HAP-1 (cell line): ENCODE measurements at places on chromosomes 16 and 17.

GRCh38 chr17:80498242-80498919 is 22.0 kb upstream of the NPTX1 start:
- DNase-seq, result no peak

GRCh38 chr17:50382931-50383330 is 9.9 kb downstream of the EME1 start:
- no peak for DNase-seq

DNA sequence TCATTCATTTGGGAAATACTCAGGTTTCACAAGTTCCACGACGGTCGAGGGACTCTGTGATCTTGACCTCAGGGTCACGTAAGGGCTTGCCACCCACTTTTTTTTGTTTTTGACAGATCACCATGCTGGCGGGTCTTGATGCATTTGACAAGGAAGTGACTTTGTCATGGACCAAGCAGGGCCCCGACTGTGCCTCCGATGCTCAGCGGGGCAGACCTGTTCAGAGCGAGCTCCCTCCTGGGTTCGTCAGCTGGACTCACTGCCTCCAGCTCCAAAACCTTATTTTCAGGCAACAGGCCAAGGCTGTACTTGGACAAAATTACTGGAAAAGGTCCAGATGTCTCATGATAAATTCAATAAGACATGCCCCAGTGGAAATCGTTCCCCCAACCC is 9.0 kb upstream of the CLEC18A start:
- no peak for DNase-seq

- DNase-seq, result peak; percentile 20
Measured at GRCh38 chr17:28968231-28968913, 17.1 kb upstream of the PHF12 start.

DNA sequence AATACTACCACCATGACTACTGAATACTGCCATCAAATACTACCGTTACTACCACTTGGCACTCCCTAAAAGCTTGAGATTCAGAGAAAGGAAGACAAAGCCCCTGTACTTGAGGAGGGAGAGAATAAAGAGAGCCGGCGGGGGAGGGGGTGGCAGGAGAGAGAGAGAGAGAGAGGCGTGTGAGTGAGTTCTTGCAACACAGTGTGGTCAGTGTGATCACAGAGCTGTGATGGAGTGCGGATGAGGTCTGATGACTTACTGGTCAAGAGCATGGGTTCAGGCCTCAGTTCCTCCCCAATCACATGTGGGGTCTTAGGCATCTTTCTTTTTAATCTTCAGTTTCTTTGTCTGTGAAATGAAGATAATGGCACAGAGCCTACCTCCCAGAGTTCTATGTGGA is 19.2 kb downstream of the PRKCB start:
- DNase-seq, result no peak

DNA sequence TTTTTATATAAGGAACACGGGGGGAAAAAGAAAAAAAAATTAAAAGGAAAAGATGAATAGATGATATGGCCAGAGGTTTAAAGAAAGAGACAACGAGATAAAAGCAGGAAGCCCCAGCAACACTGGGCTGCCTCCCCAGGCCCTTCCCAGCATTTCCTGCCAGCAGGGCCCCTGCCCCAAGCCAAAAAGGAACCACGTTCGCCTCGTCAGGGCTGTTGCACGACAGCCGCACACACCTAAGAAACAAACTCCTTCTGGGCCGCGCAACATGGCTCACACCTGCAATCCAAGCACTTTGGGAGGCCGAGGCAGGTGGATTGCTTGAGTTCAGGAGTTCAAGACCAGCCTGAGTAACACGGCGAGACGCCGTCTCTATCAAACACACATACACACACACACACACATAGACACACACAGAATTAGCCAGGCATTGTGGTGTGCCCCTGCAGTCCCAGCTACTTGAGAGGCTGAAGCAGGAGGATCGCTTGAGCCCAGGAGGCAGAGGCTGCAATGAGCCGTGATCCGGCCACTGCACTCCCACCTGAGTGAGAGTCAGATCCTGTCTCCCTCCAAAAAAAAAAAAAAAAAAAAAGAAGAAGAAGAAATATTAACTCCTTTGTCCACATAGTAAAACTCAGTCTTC is 83.0 kb downstream of the ANKRD11 start:
- no peak for DNase-seq

DNA sequence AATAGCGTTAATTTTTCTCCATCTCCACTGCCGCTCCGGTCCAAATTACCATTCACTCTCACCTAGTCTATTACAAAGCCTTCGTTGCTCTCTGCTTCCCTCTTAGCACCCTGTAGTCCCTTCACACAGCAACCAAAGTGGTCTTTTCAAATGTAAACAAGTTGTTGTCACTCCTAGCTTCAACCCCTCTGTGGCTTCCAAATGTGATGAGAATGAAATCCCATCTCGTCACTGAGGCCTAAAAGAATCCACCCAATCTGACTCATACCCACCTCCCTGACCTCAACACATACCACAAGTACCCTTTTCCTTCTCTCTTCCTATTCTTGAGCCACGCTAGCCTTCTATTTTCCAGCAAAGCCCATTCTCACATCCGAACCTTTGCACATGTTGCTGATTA is 2.2 kb upstream of the PELP1 start:
- no peak for DNase-seq

- DNase-seq, result no peak
Measured at GRCh38 chr17:21674242-21674731, 18.0 kb upstream of the KCNJ18 start.

- DNase-seq, result peak; percentile 22
Measured at GRCh38 chr17:75096082-75096625, 8.4 kb downstream of the SLC16A5 start.

DNA sequence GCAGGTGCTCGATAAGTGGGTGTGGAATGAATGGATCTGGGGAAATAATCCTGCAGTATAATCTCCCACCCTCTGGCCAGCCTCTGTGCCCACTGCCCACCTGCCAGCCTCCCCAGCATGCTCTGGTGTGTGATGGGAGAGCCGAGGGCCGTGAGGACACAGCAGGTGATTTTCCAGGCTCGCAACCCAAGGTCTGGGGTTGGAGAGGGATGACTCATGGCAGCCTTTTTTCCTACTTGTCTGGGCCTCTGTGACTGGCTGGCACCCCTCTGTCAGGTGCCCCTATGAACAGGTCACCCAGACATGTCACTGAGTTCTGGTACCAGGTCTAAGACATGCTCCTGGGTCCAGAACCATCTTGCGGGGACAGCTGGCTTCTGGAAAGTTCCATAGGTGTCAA is 385.7 kb upstream of the TNRC6C start:
- DNase-seq, result no peak

GRCh38 chr17:76076765-76077583 is 2.0 kb upstream of the ZACN start:
- no peak for DNase-seq

DNA sequence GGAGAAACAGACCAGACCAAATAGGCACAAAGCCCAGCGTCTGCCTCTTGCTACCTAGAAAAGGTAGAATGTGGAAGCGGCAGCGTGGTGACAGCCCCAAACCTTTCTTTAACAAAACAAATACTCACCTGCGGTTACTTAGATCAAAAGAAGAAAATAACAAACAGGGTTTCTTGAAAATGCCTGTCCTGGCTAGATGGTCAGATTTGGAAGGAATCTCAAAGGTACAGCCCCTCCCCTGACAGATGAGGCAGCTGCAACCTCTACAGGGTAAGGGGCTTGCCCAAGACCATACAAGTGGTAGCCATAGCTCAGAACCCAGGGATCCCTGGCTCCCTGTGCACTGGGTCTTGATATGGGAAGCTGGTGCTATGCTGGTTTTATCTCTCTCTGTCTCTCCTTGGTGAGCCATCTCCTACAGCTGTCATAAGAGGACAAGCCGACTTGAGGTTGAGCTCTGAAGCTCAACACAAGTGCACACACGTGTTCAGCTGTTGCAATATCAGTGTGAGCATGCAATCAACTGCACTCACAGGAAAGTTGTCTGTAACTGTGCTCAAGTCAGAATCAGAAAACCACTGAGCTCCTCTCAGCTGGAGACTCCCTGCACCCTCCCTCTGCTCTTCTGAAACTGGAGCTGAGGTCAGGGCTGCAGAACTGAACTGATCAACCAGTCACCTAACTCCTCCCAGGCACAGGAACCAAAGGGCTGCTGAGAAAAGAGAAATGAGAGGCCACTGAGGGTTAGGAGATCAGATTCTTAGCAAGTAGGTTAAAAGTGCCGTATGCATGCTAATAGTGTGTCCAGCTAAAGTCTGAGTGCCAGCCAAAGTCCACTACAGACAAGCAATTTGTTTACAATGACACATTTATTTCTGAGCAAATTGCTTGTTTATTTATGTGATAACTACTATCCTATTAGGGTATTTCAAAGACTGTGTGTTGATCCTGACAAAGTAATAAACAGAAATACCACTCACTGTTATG is 6.1 kb upstream of the RNF157 start:
- DNase-seq, result no peak
